ENCODE measurements at places on chromosomes 2 and 18. TPM values are rescaled to one million over a fixed set of nuclear protein-coding genes. Genes with fewer than 3 reads are reported as not detected.

- no peak overlapping the region for H3K4me3 ChIP-seq
- no peaks in the 10 kb centered on the region for H3K4me1 ChIP-seq
Observed at GRCh38 chr2:49261781-49262180, 107.5 kb upstream of the FSHR start.

ARL4C gene
- 1.8 TPM for total RNA-seq

- H3K4me1 ChIP-seq, result no peaks in the 10 kb centered on the region
- H3K27ac ChIP-seq, result no peak overlapping the region
- DNase-seq, result no peak
Observed at GRCh38 chr2:158690823-158691222, 104.3 kb upstream of the DAPL1 start.

DNA sequence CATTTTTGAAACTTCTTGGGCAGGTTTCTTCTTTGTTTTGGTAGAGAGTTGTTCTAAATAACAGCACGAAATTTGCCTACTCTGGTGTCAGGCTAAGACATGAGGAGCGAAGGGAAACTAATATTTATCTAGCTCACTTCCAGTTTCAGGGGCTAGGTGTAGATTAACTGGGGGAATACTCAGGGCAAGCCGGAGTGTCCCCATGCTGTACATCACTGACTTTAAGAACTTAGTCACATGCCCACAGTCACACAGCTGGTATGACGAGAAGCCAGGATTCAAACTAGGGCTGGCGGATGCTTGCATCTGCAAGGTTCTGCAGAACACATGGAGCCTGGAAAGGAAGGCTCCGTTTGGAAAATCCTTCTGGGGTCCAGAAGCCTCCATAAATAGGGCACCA is 133.3 kb downstream of the ALPK2 start:
- no peak overlapping the region for H3K27ac ChIP-seq
- H3K4me1 ChIP-seq, result peaks cover 5% of the 10 kb centered on the region
- no peak overlapping the region for H3K4me3 ChIP-seq
- no peaks in the 10 kb centered on the region for H3K27me3 ChIP-seq
- no peak for DNase-seq

- no peaks in the 10 kb centered on the region for H3K36me3 ChIP-seq
- peaks cover 7% of the 10 kb centered on the region for H3K4me1 ChIP-seq
- no peak for DNase-seq
- no peaks in the 10 kb centered on the region for H3K27me3 ChIP-seq
- H3K4me3 ChIP-seq, result no peak overlapping the region
- H3K27ac ChIP-seq, result no peak overlapping the region
Observed at GRCh38 chr2:164782323-164782722, 59.3 kb downstream of the COBLL1 start.

DNA sequence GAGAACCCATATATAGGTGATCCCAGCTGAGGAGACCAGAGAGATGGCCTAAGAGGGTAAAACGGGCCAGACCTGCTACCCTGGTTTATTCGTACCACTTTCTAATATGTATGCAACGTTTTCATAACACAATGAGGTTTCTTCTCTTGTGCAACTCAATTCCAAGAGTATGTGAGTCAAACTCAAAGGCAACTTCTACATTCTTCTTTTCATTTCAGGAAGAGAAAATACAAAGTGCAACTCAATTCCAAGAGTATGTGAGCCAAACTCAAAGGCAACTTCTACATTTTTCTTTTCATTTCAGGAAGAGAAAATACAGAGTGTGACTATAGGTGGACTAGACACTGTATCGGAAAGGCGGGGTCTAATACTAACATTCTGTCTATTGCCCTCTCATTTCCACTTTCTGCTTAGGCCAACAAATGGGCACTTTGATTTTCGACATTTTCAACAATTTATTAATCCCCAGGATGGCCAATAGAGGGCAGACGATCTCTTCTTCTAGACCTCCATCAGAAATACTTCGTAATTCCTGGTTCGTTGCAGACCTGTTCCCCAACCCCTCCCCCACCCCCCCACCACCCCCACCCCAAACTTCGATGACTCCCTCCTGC is 3.7 kb upstream of the CRIM1 start:
- DNase-seq, result no peak
- no peaks in the 10 kb centered on the region for H3K36me3 ChIP-seq
- no peaks in the 10 kb centered on the region for H3K27me3 ChIP-seq
- H3K27ac ChIP-seq, result no peak overlapping the region

DNA sequence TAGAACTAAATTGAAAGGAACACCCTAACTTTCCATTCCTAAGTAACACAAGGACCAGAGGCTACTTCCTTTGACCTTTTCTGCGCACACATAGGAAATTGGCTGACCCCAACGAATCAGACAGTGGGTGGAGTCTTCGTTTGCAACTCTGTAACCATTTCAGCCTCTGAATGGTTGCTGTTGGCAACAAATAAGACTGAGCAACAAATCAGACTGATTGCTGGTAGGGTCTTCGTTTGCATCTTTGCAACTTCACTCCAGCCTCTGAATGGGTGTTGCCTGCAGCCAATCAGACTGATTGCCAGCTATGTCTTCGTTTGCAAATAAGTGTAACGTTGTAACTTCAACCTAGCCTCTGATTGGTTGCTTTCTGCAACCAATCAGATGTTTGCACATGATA is 34.6 kb downstream of the USP40 start:
- no peaks in the 10 kb centered on the region for H3K36me3 ChIP-seq
- H3K4me3 ChIP-seq, result no peak overlapping the region
- DNase-seq, result no peak
- H3K4me1 ChIP-seq, result no peaks in the 10 kb centered on the region
- H3K27ac ChIP-seq, result no peak overlapping the region

All from colonic mucosa (tissue), 4 donors.